ENCODE measurements at places on chromosomes 7 and 10. TPM values are rescaled to one million over a fixed set of nuclear protein-coding genes. Genes with fewer than 3 reads are reported as not detected.

DNA sequence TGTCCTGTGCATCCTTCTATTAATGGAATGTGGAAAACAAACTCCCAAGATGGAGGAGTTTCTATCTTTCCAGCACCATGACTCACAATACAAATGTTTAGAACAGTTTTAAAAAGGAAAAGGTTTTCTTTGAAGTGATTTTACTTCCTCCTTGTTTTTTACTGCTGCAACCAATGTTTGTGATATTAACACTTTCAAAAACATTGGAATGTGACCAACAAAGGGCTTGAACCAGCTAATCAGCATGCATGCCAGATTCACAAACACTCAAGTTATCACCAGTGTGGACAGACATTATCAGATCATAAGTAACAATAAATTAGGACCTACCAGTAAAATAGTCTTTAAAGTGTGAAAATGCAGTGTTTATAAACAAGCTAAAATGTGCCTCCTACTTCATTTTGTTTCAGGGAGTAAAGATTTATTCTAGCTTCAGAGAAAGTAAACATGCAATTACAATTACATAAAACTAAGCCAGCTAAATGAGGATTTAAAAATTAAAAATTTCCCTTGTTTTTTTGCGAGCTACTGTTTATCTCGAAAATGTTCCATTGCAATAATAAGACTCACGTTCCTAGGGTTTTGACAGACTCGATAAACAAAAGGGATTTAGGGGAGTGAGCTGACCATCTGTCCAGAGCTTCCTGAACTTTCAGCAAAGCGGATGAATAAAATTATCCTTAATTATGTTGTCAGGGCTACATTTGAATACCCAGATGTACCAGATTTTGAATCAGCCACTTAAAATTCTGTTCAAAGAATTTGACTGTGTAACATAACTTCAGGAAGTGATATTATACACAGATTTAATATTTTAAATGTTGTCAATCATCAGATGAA, 29.8 kb downstream of the CPVL start:
- H3K36me3 ChIP-seq = no peaks in the 10 kb centered on the region
- peaks cover 10% of the 10 kb centered on the region for H3K27me3 ChIP-seq
- H3K27ac ChIP-seq = no peak overlapping the region
- DNase-seq = no peak
- H3K4me1 ChIP-seq = peaks cover 7% of the 10 kb centered on the region

GRCh38 chr10:98667081-98667480, 220.3 kb upstream of the HPS1 start:
- peaks cover 20% of the 10 kb centered on the region for H3K27me3 ChIP-seq
- DNase-seq = no peak
- no peaks in the 10 kb centered on the region for H3K4me1 ChIP-seq
- no peak overlapping the region for H3K27ac ChIP-seq
- no peaks in the 10 kb centered on the region for H3K36me3 ChIP-seq
- H3K4me3 ChIP-seq = no peak overlapping the region

The TMEM72 gene
- total RNA-seq = not detected

DNA sequence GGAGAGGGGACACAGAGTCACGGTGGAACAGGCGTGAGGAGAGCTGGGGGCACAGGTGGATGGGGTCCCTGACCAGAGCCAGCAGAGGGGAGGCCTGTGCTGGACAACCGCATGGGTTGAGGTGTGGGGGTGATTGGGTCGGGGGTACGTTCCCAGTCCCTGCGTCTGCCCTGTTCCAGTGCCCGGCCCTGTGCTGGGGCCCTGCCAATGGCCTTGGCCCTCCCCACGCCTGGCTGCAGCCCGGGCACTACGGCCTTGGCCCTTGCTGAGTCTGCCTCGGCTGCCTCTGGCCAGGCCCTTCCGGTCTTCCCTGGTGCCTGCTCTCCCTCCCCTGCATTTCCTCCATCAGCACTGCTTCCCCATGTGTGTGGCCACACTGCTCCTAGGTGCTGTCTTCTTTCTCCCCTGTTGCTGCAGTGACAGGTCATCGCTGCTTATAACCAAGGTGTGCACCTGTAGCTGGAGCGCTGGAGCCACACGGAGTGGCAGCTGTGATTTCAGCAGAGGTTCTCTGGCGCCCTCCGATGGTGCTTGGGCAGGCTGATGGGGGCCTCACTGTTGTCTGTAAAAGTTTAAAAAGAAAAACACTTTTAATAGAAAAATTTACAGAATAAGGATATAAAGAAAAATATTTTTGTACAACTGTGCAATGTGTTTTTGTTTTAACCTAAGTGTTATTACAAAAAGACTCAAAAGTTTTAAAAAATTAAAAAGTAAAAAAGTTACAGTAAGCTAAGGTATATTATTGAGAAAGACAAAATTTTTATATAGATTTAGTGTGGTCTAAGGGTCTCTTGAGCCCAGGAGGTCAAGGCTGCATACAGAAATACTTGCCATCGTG, 45.2 kb upstream of the BHLHA15 start:
- peaks cover 11% of the 10 kb centered on the region for H3K4me1 ChIP-seq
- no peaks in the 10 kb centered on the region for H3K36me3 ChIP-seq
- no peaks in the 10 kb centered on the region for H3K27me3 ChIP-seq
- peak; percentile 76 for DNase-seq

DNA sequence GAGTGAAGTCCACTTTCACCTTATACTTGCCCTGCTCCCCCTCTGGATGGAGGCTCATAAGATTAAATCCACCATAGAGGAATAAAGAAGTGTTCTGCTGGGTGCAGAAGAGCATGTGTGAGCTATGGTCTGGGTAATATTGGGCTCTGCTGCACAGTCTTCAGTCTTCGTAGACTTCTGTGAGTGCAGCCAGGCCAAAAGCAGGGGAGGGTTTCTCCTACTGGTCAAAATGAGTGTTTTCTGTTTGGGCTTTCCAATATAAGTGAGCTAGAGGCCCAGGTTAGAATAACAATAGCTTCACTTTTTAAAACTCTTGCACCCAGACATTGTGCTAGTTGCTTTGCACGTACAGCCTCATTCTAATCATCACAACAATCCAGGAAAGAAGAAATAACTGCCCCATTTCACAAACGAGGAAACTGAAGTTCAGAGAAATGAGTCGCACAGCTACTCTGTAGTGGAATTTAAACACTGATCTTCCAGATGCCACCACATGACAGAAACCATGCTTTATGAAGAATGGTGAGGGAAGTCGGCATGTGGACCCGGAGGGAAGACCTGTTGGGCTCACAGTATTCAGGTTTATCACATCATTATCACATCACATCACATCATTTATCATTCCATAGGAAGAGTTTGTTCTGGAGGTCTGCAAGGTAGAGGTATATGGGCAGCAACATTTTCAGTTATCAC, 23.8 kb upstream of the MSMB start:
- no peak for DNase-seq
- no peaks in the 10 kb centered on the region for H3K27me3 ChIP-seq
- H3K27ac ChIP-seq = no peak overlapping the region
- H3K36me3 ChIP-seq = no peaks in the 10 kb centered on the region
- peaks cover 5% of the 10 kb centered on the region for H3K4me1 ChIP-seq
- no peak overlapping the region for H3K4me3 ChIP-seq

- no peaks in the 10 kb centered on the region for H3K4me1 ChIP-seq
- no peak overlapping the region for H3K4me3 ChIP-seq
- peaks cover 2% of the 10 kb centered on the region for H3K27me3 ChIP-seq
- H3K36me3 ChIP-seq = no peaks in the 10 kb centered on the region
- no peak overlapping the region for H3K27ac ChIP-seq
Observed at GRCh38 chr10:48693206-48693605, 8.5 kb downstream of the WDFY4 start.

DNA sequence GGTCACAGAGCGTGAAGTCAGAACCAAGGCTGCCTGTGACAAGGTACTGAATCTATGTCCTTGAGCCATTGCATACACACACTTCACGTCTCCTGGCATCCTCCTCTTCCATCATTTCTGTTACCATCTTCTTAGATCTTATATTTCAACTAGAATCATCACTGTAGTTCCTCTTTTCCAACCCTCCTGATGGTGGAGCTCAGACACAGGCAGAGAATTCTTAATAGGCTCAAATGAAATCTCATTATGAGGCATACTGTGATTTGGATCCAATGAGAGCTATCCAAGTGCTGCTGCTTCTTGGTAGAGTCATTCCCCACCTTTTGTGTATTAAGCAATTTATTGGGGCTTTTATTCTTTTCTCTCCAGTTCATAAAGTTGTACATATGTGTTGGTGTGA, 113.2 kb downstream of the CALCR start:
- no peaks in the 10 kb centered on the region for H3K36me3 ChIP-seq
- DNase-seq = no peak
- H3K4me1 ChIP-seq = no peaks in the 10 kb centered on the region
- H3K27ac ChIP-seq = no peak overlapping the region
- no peaks in the 10 kb centered on the region for H3K27me3 ChIP-seq

GRCh38 chr10:122295451-122295809, 24.3 kb downstream of the BTBD16 start:
- no peaks in the 10 kb centered on the region for H3K36me3 ChIP-seq
- H3K4me1 ChIP-seq = peaks cover 4% of the 10 kb centered on the region
- H3K4me3 ChIP-seq = no peak overlapping the region
- no peak for DNase-seq

GRCh38 chr10:122861711-122862161, 16.1 kb upstream of the CUZD1 start:
- peaks cover 5% of the 10 kb centered on the region for H3K4me1 ChIP-seq
- DNase-seq = no peak
- no peak overlapping the region for H3K4me3 ChIP-seq

Data from activated naive CD4-positive, alpha-beta T cell treated with anti-CD3 and anti-CD28 coated beads for 36 hours (primary cell).